Psoas muscle (tissue), 8 donors: ENCODE measurements at places on chromosomes 4 and X. TPM values are rescaled to one million over a fixed set of nuclear protein-coding genes. Genes with fewer than 3 reads are reported as not detected.

DNA sequence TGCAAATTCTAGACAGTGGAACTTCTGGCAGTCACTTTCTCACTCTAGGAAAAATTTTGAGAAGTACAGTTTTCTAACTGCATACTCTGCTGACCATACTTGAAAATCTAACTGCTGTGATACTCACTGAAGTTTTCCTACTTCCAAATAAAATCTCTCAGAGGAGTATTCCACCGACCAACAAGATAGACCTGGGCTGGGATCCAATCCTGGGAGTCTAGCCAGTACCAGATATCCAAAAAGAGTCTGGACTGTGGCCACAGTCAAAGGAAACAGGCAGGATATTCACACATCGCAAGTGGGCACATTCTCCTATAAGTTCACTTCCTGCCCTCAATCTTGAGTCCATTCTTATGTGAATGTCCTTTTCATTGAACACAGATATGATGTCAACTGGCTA, 1138.7 kb upstream of the PCDH7 start:
- DNase-seq, result no peak

DNA sequence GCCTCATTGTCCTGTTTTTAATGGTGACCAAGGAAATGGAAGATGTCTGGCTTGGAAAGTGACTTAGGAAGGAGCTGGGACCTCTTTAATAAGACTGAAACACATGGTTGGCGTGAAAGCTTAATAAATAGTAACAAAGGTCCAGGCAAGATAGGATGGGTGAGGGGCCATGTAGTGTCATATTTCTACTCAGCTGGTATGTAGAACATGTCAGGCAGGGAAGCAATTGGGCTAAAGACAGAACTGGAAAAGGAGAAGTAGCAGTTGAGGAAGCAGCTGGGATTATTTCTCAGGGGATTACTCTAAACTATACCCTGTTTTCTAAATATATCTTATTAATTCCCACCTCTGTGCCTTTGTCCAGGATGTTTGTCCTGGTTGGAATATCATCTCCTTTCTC, 18.6 kb downstream of the ITGB1BP2 start:
- DNase-seq, result no peak

The CXCL13 gene
- 0.09 TPM for polyA plus RNA-seq

The TMEM255A gene
- 0.14 TPM for polyA plus RNA-seq
